ENCODE measurements at places on chromosomes 3 and 15. TPM values are rescaled to one million over a fixed set of nuclear protein-coding genes. Genes with fewer than 3 reads are reported as not detected.

The ZNF662 gene
- 0.85 TPM for total RNA-seq

The FYCO1 gene
- total RNA-seq = 24.5 TPM

The CADPS gene
- total RNA-seq = 0.85 TPM

The LSAMP gene
- total RNA-seq = 0.28 TPM

The ZNF639 gene
- 36.6 TPM for total RNA-seq

The USP19 gene
- 42.8 TPM for total RNA-seq

All from regular cardiac myocyte (primary cell).